ENCODE measurements at places on chromosomes 16 and 17.
A peak's percentile ranks its signal among the peaks of the same experiment; 100 is the strongest.

GRCh38 chr17:72518159-72518732 is 397.4 kb downstream of the SOX9 start:
- no peak for DNase-seq

DNA sequence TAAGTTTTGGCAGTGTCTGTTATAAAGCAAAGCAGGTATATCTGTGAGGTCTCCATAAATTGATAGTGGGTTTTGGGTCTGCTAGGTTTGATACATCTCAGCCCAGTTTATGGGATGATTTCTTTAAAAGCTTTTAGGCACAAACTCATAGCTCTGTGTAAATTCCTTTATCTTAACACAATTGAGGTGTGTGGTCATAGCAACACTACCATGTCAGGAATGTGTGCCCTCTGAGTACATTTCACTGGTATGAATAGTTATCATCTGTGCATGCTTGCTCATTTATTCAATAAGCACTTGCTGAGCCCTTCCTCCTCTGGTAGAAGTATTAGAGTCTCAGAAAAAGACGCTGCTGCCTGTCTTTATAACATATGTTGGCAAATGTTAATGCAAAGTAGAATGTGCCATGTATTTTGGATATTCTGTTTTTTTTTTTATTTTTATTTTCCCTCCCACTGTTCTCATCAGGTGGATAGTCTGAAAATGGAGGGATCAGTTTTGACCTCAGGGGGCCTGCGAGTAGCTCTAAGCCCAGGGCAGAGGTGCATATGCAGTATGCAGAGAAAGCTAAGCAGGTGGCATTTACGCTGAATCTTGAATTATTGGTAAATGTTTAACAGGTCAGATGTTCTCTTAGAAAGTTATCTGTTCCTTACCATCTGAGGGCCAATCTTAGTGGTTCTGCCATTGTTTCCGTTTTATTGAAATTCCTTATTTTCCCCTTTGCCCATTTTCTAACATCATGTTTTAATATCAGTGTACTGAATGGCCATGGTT is 90.7 kb downstream of the WNT3 start:
- no peak for DNase-seq

- DNase-seq: no peak
These were observed 187.1 kb downstream of the TMEM114 start for GRCh38 chr16:8402981-8403843.

DNA sequence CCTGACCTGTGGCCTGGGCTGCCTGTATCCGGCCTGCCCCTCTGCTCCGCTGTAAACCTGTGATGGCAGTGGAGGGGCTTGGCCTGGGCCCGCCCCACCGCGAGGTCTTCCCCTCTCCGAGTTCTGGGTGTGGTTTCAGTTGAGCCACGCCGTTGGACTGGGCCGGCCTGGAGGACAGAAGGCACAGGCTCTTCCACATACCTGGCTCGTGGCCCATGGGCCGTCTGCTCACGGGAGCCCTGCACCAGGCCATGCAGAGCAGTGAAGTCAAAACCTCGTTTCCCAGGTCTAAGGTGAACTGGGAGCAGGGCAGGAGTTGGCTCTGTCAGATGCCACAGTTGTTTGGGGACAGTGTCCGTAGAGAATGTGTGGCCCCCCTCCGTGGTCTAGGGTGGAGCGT is 5.6 kb upstream of the RNPS1 start:
- no peak for DNase-seq

DNA sequence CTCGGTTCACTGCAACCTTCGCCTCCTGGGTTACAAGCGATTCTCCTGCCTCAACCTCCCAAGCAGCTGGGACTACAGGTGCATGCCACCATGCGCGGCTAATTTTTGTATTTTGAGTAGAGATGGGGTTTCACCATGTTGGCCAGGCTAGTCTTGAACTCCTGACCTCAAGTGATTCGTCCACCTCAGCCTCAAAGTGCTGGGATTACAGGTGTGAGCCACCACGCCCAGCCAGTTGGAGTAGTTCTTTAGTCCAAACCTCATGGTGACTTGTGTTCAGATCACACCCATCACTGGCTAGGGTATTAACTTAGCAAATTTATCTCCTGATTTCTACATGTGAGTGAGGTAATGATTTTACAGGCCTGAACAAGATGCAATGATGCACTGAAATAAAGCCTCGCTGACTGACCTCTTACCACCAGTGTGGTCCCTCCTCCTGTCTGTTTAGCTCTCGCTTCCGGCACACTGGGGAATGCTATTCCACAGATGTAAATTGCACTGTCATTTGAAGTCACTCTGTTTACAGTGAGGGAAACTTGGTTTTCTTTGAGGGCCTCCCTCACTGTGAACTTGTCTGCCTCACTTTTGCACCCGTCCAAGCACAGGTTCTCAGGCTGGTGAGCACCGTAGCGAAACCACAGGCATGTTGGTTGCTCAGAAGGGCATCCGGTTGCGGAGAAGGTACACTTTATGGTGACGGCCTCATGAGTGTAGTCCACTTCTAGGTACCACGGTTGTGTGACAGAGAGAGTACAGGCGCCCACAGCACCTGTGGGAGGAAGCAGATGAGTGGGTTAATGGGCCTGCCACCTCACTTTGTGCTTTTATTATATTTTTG is 5.5 kb downstream of the IGSF6 start:
- peak; percentile 69 for DNase-seq

DNA sequence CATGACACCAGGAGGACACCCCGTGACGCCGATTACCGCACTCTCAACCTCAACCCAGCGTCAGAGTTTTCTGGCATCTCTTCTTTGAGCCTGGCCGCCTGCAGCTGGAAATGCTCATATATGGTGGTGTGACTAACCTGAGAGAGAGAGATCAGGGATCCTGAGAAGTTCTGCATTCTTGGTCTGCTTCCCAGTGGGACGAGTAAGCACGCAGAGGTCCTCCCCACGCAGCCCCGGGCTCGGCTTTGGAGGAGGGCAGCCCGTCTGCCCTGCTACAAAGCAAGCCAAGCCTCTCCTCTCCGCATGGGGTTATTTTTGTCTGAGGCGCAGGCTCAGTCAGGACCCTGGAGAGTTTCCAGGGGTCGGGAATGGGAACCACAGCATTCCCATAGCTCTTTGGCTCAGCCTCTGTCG is 16.5 kb downstream of the CRISPLD2 start:
- no peak for DNase-seq

GRCh38 chr16:29154676-29155121 is 169.8 kb downstream of the LAT start:
- no peak for DNase-seq

- DNase-seq: no peak
These were observed 19.6 kb downstream of the TMC5 start for GRCh38 chr16:19437280-19437679.

GRCh38 chr17:67469208-67469980 is 92.3 kb downstream of the PITPNC1 start:
- DNase-seq: peak; percentile 52

- no peak for DNase-seq
These were observed 17.8 kb downstream of the MEAK7 start for GRCh38 chr16:84486551-84487235.

DNA sequence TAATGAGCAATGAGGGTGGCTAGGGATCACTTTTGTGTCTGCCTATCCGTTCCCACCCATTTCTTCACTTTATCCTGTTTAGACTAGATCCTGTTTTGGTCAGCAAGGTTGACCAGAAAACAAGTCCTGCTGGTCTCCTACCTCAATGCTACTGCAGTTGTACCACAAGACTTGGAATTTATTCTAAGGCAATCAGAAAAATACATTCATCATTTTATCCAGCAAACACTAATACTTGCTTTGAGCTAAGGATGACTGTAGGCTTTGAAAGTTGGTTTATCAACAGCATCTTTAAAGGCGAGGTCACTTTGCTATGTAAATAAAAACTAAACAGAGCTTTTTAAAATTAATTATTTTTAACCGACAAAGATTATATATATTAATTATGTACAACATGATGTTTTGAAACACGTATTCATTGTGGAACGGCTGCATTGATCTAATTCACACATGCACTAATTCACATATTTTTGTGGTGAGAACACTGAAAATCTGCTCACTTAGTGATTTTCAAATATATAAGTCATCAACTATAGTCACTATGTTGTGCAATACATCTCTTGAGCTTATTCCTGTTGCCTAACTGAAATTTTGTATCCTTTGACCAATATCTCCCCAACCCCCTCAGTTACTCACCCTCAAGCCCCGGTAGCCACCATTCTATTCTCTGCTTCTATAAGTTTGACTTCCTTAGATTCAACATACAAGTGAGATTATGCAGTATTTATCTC is 125.9 kb upstream of the HS3ST3A1 start:
- no peak for DNase-seq

- no peak for DNase-seq
These were observed 1.3 kb downstream of the HBQ1 start for GRCh38 chr16:181565-182021.

- no peak for DNase-seq
These were observed 87.8 kb downstream of the PLXDC1 start for GRCh38 chr17:39063681-39064069.

- DNase-seq: no peak
These were observed 15.5 kb upstream of the TVP23A start for GRCh38 chr16:10834130-10834529.

GRCh38 chr16:52499060-52499440 is 47.9 kb downstream of the TOX3 start:
- DNase-seq: no peak

DNA sequence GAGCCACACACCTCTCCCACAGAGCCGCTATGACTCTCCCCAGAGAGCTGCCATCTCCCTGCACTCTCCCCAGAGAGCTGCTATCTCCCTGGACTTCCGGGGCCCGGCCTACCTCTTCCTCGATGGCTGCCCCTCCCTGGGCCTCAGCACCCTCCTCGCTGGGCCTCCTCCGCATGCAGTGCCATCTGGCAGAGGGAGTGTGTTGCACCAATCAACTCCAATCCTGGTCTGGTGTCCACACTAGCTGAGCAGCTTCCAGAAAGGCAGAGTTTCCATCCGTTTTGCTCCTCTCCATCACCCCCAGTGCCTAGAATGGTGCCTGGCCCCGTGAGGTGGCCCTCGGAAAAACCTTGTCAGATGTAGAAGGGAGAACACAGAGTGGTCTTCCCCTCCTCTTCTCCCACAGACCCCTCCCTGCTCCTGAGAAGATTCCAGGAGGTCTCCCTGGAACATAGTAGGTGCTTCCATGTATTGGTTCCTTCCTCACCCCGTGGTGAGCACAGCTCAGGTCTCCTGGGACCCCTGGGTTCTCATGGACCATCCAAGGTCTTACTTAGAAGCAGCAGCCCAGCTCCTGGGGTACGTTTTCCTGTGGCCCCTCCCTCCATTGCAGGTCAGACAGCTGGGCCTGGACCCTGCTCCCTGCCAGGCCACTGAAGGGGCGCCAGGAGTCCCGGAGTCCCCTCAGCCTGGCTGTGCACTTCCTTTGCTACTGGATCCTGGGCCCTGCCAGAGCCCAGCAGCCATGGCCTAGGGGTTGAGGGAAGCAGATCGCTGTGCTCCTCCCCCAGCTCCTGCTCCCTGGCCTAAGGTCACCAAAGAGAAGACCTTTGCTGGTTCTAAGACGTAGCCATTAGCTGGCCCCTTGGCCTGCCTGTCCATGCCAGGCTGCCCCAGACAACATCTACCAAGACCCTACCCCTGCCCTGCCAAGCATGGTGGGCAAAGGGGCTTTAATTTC is 233.8 kb upstream of the GSE1 start:
- DNase-seq: no peak

DNA sequence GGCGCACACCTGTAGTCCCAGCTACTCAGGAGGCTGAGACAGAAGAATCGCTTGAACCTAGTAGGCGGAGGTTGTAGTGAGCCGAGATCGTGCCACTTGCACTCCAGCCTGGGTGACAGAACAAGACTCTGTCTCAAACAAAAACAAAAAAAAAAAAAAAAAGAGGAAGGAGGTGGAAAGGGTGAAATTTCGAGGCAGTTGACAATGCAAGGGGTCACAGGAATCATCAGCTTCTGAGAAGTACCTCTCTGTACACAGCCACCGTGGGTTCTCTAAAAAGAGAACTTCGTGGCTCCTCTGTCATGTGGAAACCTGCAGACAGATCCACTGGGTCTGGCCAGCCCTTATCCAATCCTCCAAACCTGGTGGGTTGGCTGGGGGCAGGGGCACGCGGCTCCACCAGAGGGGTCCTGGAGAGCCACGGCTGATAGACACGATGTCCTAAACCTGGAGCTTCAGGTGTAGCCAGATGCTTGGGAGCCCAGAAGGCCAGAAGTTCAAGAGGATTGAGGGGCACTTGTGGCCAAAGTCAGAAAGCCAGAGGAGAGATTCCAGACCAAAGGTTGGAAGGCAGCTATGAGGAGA is 540 bp upstream of the CD300LF start:
- DNase-seq: no peak

DNA sequence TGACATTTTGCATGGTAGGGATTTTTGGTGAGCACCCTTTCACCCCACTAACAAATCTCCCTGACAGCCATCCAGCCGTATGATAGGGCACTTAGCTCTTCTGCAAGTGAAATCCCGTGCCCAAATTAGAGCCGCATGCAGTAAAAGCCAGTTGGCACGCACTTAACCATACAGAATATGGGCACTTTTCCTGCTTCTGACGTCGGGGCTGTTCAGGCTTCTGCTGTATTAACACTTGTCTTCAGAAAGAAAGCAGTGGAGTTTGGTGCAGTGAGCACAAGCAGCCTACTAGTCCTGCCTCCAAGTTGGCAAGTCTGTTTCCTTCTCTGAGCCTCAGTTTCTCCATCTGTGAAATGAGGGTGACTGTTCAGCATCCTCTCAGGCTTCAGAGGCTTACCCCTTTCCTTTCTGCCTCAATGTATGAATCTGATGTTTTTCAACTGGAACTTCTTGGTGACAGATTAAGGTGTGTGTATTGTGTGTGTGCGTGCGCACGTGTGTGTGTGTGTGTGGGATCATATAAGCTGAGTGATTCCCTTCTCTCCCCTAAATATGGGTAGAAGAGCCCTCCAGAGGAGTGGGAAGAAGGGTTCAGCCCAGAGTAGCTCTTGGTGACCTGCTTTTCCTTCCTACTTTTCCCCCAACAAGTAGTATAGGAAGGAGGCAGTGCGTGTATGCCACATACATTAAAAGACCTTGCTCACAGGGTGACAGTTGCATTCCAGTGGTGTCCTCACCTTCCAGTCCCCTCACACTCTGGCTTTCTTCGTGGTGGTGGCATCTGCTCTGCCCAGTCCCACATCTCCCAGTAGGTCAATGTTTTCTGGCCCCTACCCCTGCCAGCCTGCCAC is 19.0 kb downstream of the IGF2BP1 start:
- no peak for DNase-seq

DNA sequence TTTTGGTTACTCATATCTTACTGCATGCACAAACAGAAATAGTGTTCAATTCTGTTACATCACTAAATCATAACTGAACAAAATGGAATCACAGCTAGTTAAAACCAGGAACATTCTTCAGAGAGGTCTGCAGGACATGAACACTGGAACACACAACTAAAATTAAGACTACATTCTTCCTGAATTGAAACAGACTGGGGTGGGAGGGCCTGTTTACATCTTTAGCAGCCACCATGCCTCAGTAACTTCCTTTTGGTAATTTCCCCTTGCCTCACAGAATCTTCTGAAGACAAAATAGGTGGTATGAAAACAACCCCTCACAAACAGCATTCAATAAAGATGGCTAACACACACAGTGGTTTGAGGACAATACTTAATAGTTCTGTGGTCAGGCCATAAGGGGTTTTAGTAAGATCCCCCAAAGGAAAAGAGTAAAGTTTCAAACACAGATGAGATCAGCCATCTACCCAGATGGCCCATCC is 6.5 kb downstream of the MARF1 start:
- DNase-seq: no peak
